Caco-2 (cell line): ENCODE measurements at places on chromosomes 2 and 18. TPM values are rescaled to one million over a fixed set of nuclear protein-coding genes. Genes with fewer than 3 reads are reported as not detected.

DNA sequence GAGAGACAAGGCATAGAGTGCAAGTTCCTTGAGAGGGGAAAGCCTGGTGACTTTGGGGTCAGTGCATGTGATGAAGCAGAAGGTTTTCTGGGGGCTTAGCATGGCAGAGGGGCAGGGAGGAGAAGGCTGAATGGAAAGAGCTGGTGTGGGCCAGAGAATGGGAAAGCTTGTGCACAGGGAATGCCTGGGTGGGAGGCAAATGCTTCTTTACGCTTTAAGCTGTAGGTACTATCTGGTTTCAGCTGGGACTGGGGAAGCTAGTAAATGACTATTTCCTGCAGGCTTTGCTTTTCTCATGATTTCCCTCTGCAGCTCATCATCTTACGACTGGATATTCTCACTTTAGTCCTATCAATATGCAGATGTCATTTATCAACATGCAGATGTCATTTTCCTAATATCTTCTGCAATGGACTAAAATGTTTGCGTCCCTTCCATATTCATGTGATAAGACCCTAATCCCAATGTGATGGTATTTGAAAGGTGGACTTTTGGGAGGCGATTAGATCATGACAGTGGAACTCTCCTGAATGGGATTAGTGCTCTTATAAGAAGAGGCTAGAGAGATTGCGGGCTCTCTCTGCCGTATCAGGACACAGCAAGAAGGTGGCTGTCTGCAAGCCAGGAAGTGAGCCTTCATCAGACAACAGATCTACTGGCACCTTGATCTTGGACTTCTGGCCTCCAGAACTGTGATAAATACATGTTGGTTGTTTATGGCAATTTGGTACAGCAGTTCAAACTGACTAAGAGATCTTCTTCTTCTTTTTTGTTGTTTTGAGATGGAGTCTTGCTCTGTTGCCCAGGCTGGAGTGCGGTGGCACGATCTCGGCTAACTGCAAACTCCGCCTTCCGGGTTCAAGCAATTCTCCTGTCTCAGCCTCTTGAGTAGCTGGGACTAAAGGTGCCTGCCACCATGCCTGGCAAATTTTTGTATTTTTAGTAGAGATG is 50.1 kb downstream of the MYCN start:
- peak overlapping the region; percentile 80 for H3K27ac ChIP-seq
- H3K4me3 ChIP-seq, result no peak overlapping the region
- peaks cover 21% of the 10 kb centered on the region for H3K4me1 ChIP-seq
- no peaks in the 10 kb centered on the region for H3K36me3 ChIP-seq

DNA sequence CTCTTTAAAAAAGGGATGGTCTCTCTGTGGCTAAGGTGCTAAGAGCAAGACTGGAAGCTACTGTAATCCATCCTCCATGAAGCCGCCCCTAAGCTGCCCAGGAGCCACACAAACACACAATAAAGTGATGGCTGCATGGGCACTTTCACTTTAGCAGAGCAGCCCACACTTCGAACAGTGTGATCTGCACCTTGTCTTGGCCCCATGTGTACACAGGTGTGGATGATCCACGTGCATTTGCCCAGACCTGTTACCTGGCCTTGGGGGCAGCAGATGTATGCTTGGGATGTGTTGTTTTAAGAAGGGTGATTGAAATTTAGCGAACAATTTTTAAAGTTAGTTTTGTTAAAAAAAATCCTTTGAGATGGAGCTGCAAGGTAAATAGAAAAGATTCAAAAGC is 39.9 kb downstream of the TMEM178A start:
- no peak overlapping the region for H3K27ac ChIP-seq
- no peaks in the 10 kb centered on the region for H3K27me3 ChIP-seq
- DNase-seq, result no peak
- H3K4me3 ChIP-seq, result no peak overlapping the region
- no peaks in the 10 kb centered on the region for H3K36me3 ChIP-seq
- H3K4me1 ChIP-seq, result no peaks in the 10 kb centered on the region

DNA sequence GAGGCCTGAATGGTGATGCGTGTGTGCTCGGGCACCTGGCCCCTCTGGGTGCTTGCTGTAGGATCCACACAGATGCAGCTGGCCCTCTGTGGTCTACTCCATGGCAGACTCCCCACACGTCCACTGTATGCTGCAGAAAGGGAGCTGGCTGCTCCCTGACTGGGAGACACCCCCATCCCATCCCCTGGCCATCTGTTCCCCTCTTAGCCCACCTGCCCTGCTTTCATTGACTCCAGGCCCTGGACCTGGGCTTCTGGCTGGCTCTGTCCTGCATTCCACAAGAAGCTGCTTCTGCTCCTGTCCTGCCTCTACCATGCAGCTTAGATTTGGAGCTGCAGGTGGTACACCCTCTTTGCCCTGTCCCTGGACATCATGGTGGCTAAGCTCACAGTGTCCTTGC is 80.1 kb downstream of the FHOD3 start:
- no peak for DNase-seq
- H3K27me3 ChIP-seq, result no peaks in the 10 kb centered on the region

DNA sequence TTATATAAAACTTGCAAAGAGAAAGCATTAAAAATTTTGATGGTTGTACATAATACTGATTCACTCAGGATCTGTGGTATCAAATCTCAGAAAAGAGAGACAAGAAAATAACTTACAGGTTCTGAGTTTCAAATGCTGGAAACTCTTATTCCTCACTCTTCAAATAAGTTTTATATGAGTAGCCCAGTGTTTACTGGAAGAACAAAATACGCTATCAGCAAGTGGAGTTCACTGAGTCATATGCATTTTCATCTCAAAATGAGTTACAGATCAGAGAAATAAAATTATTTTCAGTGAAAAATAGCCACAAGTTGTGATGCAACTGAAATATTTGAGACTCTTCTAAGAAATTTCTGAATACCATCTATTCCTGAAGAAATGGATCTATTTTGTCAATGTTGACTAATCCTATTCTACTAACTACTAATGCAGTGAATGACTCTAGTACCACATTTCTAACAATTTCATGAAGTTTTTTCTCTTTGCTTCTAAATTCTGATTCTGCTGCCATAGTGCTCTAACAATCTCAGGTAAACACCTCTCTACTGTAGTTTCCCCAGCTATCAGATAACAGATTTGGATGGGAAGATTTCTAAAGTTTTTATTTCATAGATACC is 391.7 kb downstream of the ZEB2 start:
- H3K4me1 ChIP-seq, result 0 out of 2 replicates have a peak, but pooled peaks cover 10% of the 10 kb centered on the region
- H3K27me3 ChIP-seq, result no peaks in the 10 kb centered on the region
- H3K36me3 ChIP-seq, result no peaks in the 10 kb centered on the region
- no peak overlapping the region for H3K27ac ChIP-seq
- DNase-seq, result no peak

DNA sequence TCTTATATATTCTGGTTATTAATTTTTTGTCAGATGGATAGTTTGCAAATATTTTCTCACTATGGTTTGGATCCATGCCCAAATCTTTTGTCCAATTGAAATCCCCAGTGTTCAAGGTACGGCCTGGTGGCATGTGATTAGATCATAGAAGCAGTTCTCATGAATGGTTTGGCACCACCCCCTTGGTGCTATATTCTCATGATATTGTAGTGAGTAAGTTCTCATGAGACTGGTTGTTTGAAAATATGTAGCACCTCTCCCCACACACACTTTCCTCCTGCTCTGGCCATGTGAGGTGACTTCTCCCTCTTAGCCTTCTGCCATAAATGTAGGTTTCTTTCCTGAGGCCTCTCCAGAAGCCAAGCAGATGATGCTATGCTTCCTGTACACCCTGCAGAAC is 107.7 kb upstream of the KYNU start:
- no peak overlapping the region for H3K27ac ChIP-seq
- no peaks in the 10 kb centered on the region for H3K4me1 ChIP-seq
- DNase-seq, result no peak
- H3K4me3 ChIP-seq, result no peak overlapping the region
- no peaks in the 10 kb centered on the region for H3K36me3 ChIP-seq

DNA sequence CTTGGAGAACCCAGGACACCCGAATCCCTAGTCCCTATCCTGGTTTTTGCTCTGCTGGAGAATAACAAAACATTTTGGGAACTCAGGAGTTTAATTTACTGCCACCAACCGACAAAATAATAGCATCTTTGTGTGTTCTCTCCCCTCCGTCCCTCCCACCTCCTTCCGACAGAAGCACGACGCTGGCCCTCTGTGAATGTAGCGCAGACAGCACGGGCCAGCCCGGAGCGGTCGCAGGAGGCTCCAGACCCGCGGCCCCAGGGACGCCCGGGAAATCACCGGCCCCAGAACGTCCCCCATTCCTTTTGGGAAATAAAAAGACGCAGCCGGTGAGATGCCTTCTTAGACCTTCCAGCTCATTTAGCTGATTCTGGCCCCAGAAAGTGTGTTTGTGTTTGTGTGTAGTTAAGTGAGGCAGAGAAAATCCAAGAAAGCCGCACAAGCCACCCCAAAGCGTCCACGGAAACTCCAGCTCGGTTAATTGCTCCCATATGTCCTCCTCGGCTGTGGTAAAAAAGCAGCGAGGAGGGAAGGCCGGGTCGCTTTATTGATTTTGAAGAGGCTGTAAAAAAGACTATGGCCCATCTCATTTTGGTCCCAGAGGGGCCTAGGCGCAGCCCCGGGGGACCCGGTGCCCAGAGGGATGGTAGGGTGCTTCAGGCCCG is 577 bp upstream of the TANC1 start:
- peak overlapping the region; percentile 84 for H3K27ac ChIP-seq
- no peaks in the 10 kb centered on the region for H3K27me3 ChIP-seq
- no peaks in the 10 kb centered on the region for H3K36me3 ChIP-seq
- H3K4me1 ChIP-seq, result peaks cover 16% of the 10 kb centered on the region; the same call in 1 of the 2 replicates
- peak; percentile 71 for DNase-seq
- peak overlapping the region; percentile 90 for H3K4me3 ChIP-seq

DNA sequence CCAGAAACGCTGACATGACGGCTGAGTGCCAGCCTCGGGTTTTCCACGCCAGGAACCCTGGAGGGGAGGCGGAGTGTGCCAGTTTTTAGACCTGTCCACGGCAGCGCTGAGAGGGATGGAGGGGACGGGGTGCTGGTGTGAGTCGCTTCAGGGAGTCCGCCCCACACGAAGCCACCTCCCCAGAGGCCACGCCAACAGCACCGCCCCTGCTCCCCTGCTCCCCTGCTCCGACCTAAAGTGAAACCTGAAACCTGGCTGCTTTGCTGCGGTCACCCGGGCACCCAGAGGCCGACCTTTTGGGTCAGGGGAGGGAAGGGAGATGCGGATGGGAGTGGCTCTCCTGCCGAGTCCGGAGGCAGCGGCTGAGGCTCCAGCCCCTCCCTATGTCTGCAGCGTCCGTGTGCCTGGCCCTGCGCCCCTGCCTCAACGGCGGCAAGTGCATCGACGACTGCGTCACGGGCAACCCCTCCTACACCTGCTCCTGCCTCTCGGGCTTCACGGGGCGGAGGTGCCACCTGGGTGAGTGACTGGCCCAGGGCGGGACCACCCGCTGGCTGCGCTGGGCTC is 38.1 kb downstream of the SNED1 start:
- no peak overlapping the region for H3K27ac ChIP-seq
- H3K27me3 ChIP-seq, result no peaks in the 10 kb centered on the region; the same call in 1 of the 2 replicates
- H3K4me1 ChIP-seq, result no peaks in the 10 kb centered on the region
- no peaks in the 10 kb centered on the region for H3K36me3 ChIP-seq
- peak overlapping the region; percentile 12; the same call in 1 of the 2 replicates for H3K4me3 ChIP-seq

DNA sequence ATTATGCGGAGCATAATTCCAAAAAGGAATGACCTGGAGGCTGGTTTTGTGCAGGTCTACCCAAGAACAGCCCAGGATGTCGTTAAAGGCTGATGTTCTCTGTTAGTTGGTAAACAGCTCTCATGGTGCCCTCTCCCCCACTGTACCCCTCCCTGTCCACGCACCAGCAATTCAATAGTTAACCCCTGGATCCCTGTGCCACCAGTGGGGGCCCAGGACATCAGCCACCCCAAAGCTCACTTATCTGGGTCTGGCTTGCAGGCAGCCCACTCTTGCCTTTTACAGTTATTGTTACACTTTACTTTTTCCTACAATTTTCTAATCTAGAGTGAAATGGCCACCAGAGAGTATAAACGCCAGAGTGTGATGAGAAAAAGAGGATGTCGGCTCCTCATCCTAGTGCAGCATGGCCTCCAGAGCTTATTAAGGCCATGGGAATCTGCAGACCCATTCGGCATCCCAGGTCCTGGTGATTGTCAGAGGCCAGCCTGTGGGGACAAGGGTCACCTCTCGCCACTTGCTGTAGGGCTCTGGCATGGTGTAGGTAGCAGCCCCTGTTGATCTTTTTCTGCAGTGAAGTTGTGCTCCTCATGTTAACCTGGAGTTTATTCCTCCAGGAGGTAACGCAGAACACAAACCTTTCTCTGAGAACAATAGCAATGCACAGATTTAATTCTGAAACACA is 30.3 kb downstream of the TWIST2 start:
- no peaks in the 10 kb centered on the region for H3K36me3 ChIP-seq
- no peak overlapping the region for H3K27ac ChIP-seq
- H3K4me3 ChIP-seq, result no peak overlapping the region
- no peaks in the 10 kb centered on the region for H3K27me3 ChIP-seq

GRCh38 chr2:72797740-72798139 is 28.1 kb downstream of the EXOC6B start:
- no peak overlapping the region for H3K27ac ChIP-seq
- H3K36me3 ChIP-seq, result no peaks in the 10 kb centered on the region
- no peak for DNase-seq
- H3K4me1 ChIP-seq, result 0 out of 2 replicates have a peak, but pooled peaks cover 4% of the 10 kb centered on the region
- no peak overlapping the region for H3K4me3 ChIP-seq

The PAX8 gene
- total RNA-seq, result 7.5 and 7.7 TPM in 2 replicates

DNA sequence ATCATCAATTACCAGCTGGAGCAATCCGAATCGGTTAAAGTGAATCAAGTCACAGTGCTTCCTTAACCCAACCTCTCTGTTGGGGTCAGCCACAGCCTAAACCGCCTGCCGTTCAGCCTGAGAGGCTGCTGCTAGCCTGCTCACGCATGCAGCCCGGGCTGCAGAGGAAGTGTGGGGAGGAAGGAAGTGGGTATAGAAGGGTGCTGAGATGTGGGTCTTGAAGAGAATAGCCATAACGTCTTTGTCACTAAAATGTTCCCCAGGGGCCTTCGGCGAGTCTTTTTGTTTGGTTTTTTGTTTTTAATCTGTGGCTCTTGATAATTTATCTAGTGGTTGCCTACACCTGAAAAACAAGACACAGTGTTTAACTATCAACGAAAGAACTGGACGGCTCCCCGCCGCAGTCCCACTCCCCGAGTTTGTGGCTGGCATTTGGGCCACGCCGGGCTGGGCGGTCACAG is 496 bp upstream of the ITGA4 start:
- H3K27ac ChIP-seq, result no peak overlapping the region
- no peaks in the 10 kb centered on the region for H3K27me3 ChIP-seq
- H3K4me1 ChIP-seq, result no peaks in the 10 kb centered on the region
- no peaks in the 10 kb centered on the region for H3K36me3 ChIP-seq
- no peak for DNase-seq

DNA sequence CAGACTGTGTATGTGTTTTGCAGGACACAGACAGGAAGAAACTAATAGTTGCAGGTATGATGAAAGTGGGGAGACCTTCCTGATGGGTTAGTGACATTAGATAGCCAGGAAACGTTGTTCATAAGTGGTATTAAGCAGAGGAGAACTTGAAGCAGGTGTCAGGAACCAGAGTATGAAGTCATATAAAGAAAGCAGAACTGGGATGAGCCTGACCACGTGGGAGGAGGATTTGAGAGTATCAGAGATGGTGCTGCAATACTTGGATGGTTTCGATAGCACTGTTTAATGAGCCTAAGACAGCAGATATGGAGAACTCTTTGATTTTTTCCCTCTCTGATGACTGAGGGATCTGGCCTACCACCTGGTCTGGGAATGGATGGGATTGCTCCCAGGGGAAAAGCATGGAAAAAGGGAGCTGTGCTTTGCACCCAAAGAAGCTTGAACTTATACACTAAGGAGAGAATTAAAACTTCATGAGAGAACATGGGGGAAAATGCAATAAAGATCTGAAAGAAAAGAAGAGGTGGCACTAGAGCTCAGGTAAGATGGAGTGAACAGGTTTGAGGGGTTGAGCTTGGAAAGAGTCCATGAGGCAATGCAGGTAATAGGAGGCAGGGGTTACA is 226.0 kb upstream of the LRRTM1 start:
- no peaks in the 10 kb centered on the region for H3K27me3 ChIP-seq
- H3K4me3 ChIP-seq, result no peak overlapping the region
